ENCODE measurements at places on chromosomes 2 and 18.

GRCh38 chr2:235737396-235737795, 243.6 kb downstream of the AGAP1 start:
- no peak for DNase-seq

- no peak for DNase-seq
Measured at GRCh38 chr18:34848695-34849094, 138.6 kb downstream of the DTNA start.

DNA sequence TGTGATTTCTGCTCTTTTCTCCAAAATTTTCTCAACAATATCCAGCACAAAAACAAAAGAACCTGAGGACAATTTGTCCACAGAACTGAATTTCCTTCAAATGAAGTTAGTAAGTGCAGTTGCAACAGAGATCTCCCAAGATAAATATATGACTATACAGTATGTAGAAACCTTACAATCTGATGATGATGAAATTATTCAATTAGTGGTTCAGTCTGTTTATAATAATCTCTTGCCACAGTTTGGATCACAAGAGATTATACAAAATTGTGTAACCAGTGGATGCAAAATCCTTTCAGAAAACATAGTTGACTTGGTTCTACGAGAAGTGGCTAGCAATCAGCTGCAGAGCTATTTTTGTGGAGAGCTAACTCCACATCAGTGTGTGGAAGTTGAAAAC, 68.7 kb downstream of the FSIP2 start:
- DNase-seq = peak; percentile 13

GRCh38 chr18:69935319-69936190, 12.1 kb downstream of the CD226 start:
- no peak for DNase-seq

GRCh38 chr2:29011418-29012060, 30.4 kb downstream of the TOGARAM2 start:
- no peak for DNase-seq

DNA sequence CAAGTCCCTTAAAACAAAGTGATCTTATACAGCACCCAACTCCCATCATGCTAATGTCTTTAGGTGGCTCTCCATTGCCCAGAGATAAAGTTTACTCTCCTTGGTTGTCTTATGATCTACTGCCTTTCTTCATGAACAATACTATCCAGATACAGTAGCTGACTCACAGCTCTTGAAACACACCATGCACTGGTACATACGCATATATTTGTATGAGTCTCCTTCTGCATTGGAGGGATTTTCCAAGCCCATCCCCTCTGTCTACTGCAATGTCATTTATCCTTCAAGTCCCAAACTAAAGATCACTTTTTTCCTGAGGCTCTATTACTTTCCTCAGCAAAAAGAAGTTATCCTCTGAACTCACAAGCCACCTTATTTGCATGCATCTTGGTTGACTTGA, 84.7 kb upstream of the LRATD1 start:
- no peak for DNase-seq

GRCh38 chr2:130813722-130814121, 23.0 kb upstream of the ARHGEF4 start:
- no peak for DNase-seq

GRCh38 chr2:19882286-19882685, 19.5 kb downstream of the TTC32 start:
- DNase-seq = no peak
